ENCODE measurements at places on chromosomes 3 and 15.

DNA sequence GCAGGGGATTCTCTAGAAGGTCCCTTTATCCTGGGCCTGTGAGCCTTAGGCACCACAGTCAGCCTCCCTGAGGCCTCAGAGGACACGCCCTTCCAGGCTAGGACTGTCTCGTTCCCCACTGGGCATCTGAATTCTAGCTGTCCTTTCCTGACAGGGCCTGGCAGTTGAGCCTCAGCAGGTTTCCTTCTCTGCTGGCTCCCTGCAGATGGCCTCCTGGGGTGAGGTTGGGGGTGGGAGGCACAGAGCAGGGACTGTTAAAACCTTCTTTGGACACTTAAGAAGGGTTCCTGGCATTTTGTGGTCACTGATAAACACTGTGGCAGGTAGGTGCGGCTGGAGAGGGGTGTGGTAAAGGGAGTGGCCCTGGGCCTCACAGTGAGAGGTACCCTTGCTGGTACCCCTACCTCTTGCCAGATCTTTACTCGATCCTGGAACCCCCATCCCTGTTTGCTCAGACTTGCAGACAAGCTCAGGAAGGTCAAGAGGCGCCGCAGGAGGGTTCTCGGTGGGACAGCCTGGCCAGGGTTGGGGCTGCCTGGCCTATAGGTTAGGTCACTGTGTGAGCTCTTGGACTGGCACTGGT, 8.5 kb downstream of the CLK3 start:
- no peak for DNase-seq

GRCh38 chr15:42226648-42227047, 18.5 kb upstream of the VPS39 start:
- DNase-seq = no peak

- no peak for DNase-seq
Observed at GRCh38 chr3:71580636-71581456, 2.7 kb downstream of the FOXP1 start.

GRCh38 chr15:28260722-28261121, 61.3 kb downstream of the HERC2 start:
- DNase-seq = no peak

GRCh38 chr3:16587681-16588060, 17.6 kb downstream of the DAZL start:
- DNase-seq = no peak
